Stimulated activated CD4-positive, alpha-beta T cell treated with anti-CD3 and anti-CD28 coated beads, TNF-alpha, amount 100 ng/mL, for 24 hours (primary cell): ENCODE measurements at places on chromosomes 3 and 15.

DNA sequence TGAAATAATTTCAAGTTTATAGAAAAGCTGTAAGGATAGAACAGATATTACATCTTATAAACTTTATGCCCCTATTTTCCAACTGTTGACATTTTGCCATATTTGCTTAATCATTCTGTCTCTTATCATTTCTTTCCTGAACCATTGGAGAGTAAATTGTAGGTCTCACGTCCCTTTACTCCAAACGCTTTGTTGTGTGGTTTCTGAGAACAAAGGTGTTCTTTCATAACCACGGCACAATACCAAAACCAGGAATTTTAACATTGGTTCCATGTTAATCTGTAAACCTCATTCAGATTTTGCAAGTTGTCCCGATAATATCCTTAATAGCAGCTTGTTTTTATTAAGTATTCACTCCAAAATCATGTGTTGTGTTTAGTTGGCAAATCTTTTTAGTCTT is 134.8 kb downstream of the AKAP13 start:
- DNase-seq: no peak

GRCh38 chr3:32934150-32934742 is 17.2 kb upstream of the CCR4 start:
- no peak for DNase-seq

GRCh38 chr15:76065245-76065644 is 5.5 kb downstream of the TMEM266 start:
- no peak for DNase-seq

GRCh38 chr15:43505738-43506137 is 11.7 kb upstream of the MAP1A start:
- DNase-seq: no peak

DNA sequence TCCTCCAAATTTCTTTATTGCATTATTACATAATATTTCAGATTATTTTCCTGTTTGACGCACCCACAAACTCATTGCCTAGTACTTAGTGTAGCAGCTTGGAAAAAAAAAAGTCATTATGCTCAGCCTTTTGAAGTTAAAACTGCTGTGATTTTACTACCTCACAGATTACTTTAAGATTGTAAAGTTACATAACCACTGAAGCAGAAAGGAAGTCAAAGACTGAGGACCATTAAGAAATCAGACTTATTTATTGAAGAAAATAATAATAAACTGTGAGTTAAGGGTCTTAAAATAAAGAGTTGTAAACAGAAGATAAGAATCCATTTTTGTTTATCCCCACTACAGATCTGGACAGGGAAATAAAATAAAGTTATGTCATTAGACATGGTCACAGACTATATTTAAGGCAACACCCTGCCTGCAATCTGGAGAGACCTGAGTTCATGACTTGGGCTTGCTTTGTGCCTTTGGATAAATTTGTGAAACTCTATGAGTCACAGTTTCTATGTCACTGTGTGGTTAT is 212.1 kb upstream of the ROBO2 start:
- DNase-seq: no peak

DNA sequence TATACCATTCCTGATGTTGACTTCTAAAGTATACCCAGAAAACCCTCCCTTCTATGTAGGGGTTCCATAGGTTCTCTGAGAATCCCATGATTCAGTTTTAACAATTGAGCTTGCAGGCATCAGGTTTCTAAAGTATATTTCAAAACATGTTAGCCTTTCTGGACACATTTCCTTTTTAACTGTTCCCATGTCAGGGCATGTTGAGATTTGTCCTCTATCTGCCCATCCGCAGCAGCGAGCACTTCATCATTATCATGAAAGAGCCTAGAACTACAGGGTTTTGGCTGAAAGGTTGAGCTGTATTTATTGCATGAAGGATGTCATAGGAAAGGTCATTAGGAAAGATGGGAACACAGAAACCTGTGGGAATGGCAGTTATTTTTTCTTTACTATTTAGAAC is 201.1 kb upstream of the BHLHE40 start:
- no peak for DNase-seq

- DNase-seq: no peak
Measured at GRCh38 chr15:101454365-101454764, 35.1 kb downstream of the PCSK6 start.

DNA sequence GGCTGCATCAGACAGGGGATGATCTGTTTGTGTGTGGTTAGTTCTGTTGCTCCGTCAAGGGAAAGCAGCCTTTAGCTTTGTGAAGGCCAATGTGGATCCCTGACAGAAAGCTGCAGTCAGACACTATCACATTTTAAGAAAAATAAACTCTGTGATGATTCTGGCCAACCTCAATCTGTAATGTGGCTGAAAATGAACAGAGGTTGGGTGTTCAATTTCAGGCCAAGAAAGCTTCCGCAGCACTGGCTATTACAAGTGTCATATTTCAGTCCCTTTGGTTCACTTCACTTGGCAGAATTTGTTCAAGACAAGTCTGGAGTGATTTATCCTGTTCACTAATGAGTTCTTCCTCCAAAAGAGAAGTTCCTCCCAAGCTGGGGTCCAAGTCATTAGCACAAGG is 571.8 kb upstream of the IL12A start:
- DNase-seq: no peak

DNA sequence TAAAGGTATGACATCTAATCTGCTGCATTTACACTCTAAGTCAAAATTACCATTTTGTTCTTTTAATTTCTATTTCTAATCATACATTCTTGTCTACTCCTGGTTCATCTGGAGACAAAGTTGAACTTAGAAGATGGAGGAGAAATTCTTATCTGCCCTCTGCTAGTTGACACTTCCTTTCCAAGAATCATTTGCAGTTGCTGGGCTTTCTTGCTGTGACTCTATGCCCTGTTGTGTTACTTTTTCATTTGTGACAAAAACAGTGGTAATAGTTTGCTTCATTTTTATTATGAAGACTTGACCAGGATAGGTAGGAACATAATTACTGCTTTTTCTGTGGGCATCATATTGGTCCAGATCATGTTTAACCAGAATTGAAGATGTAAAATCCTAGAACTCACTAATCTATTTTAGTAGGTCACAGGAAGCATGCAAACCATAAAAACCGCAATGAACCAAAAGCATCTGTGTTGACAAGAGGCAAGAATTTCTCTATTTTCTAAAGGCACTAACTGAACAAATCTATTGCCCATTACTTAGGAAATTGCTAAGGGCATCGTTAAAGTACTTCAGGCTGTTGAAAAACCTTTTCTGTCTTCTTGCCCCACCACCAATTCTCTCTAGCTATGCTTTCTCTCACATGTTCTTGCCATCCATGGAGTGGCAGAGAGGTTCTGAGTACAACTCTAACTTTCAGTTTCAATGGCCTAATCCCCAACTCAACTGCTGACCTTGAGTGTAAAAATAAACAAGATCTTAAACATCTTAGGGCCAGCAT is 4.2 kb upstream of the CCR2 start:
- no peak for DNase-seq

- DNase-seq: no peak
Measured at GRCh38 chr3:4680871-4681300, 187.7 kb downstream of the ITPR1 start.

DNA sequence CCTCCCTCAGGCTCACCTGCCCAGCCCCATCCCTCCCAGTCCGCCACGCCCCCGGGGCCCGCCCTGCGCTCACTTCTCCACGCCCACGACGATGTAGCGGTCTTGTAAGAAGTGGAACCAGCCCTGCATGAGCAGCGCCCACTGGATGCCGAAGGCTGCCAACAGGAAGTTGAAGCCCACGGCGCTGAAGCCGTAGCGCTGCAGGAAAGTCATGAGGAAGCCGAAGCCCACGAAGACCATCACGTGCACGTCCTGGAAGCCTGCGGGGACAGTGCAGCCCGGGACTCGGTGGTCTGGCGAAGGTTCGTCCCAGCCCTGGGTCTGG is 9.7 kb downstream of the RHCG start:
- DNase-seq: no peak
